ENCODE measurements at places on chromosomes 11 and 22.

GRCh38 chr11:117071344-117071787 lies 26.9 kb downstream of the SIK3 start:
- DNase-seq: no peak

DNA sequence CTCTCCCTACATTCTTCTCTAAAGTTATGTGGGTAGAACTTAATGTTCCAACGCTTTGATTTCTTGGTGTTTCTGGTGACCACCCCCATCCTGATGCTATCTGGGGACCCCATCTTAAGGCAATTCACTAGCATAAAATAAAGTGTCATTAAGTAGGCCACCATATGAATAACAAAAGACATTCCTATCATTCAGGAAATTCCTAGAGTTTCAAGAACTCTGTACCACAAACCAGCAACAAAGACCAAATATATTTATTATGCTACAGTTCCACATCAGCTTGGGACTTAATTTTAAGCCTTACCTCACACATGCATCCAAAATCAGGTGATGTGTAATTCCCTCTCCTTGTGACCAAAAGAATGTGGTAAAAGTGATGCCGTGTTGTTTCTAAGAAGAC lies 254.6 kb upstream of the LRRC4C start:
- DNase-seq: no peak

DNA sequence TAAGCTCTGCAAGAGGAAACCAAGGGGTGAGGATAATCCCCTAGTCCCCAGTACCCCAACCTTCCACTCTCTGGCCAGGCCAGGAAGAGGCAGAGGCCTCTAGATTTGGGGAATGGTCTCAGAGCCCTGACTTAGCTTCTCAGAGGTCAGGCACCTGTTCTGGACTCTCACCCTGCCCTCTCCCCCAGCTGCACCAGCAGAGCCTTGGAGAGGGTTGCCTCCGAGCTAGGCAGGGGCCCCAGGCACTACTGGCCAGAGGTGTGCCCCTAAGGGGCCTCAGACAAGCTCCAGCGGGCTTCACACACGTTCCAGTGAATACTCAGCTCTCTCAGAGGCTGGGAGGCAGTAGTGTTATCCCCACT lies 8.0 kb downstream of the FREY1 start:
- no peak for DNase-seq

GRCh38 chr11:61281581-61282250 lies 13.4 kb downstream of the VWCE start:
- DNase-seq: no peak

DNA sequence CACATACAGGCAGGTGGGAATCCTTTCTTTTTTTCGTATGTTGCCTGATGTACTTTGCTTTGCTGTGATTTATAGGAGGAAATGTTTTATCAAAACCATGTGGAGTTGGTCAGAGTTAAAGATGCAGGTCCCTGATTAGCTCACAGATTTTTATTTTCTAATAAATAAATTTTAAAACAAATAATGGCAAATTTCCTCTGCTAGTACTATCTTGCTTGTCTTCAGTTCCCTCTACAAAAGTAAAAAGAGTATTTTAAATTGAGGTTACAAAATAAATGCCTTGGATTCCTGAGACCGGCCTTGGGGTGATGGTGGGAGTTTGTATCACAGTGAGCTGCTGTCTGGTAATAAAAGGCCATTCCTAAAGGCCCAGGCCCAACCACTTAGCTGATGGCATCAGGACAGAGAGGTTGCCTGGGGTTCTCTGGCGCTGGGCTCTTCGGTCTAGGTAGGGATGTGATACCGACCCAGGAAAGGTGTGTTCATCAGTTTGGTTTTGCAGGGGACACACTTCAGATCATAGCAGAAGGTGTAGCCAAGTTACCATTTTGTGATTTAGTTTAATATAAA lies 129.0 kb downstream of the TBC1D22A start:
- DNase-seq: no peak

Data from coronary artery (tissue), 2 donors.